ENCODE measurements at places on chromosomes 5 and 9.

DNA sequence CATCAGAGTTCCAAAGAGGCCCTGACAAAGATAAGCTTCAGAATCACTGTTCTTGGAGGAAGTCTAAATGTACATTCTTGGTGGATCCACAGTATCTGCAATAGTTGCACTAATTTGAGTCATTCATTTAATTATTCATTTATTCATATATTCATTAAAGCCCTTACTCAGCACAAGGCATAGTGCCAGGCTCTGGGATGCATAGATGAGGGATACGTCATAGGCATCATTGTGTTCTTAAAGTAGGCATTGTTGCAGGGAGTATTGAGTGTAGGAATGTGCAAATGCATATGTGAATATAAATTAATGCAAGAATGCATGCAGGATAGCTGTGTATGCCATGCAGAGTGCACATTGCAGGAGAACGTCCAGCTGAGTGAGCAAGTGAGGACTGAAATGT is 100.7 kb downstream of the DRD1 start:
- DNase-seq = no peak

GRCh38 chr5:120630550-120630949 is 166.4 kb downstream of the PRR16 start:
- DNase-seq = no peak

DNA sequence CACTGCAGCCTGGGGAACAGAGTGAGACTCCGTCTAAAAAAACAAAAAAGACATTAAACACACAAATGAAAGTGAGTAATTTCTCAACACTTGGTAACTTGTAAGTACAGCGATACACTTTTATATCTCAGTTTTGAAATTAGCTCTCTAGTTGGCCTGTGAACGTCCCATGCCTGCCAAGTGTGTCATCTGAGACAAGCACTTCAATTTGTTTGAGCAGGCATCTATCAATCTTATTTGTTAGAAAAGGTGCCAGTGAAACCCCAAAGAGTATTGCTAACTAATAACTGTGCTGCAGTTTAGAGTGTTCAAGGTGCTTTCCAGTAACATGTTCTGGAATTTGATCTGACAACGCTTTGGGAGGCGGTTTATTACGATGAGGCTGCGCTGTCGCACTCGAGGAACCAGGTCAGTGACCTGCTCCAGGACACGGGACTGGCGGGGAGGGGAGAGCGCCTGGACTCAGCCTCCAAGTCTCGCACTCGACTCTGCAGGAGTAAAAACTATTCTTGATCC is 1.1 kb upstream of the SPIN1 start:
- no peak for DNase-seq

DNA sequence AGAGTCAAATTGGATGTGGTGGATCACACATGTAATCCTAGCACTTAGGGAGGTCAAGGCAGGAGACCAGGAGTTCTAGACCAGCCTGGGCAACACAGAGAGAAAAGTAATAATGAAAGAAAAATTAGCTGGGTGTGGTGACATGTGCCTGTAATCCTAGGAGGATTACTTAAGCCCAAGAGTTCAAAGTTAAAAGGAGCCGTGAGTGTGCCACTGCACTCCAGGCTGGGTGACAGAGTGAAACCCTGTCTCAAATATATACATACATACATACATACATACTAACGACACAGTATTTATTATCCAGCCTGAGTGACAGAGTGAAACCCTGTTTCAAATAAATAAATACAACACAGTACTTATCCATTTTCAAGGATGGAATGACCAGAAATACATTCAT is 180.3 kb downstream of the BNC2 start:
- no peak for DNase-seq

DNA sequence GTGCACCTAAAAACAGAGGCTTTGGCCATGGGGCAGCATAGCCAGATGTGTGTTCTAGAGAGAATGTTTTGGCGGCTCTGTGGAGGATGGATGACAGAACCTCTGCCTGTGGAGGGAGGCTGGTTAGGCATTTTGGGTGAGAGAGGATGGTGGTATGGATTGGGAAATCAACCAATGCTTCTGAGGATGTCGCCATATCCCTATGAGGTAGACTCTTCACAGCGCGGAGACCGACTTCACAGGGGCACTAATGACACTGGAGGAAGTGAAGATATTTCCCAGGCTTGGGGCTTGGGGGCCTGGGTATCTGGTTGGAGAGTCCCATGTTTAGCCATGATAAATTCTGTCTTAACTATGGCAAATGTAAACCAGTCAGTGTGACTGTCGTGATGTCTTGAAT is 140.6 kb upstream of the KLF4 start:
- no peak for DNase-seq

DNA sequence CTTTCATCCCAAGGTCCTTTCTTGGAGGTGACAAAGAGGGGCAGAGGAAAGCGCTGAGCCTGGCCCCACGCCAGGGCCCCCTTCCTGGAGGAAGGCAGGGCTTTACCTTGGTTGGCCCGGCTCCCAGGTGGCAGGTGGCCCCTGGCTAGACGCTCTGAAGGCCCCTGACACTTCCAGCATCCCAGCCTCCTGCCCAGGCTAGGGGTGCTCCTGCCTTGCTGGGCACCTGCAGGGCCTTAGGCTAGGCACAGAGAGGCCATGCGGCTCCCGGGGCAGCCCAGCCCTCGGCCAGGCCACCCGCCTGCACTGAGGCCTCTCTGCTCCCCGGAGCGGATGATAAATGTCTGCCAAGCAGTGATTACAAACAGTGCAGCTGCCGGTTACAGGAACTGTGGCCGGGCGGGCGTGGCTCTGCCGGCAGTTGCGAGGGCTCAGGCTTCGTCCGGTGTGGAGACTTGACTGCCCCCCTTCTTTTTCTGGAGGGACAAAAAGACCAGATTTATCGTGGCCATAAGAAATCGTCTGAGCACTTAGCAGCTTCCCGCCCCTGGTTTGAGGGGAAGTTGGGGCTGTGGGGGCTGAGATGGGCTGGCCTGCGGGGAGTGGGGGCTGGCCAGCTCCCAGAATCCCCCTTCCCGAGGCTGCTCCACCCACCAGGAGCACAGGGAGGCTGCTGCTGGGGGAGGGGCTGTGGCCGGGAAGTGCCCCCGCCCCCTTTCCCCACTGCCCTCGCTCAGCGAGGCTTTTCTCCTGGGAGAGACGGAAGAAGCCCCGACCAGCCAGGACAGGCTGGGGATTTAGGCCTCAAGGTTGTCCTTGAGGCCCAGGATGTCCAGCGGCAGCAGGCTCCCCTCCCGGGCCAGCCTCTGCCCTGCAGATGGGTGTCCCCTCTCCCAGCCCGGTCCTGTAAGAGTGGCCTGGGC is 31.6 kb upstream of the UBAC1 start:
- no peak for DNase-seq

- no peak for DNase-seq
Measured at GRCh38 chr5:102596951-102597350, 98.2 kb upstream of the SLCO6A1 start.

- DNase-seq = no peak
Measured at GRCh38 chr9:135123773-135124134, 36.3 kb downstream of the OLFM1 start.

- DNase-seq = no peak
Measured at GRCh38 chr9:17402309-17402708, 176.6 kb upstream of the SH3GL2 start.

DNA sequence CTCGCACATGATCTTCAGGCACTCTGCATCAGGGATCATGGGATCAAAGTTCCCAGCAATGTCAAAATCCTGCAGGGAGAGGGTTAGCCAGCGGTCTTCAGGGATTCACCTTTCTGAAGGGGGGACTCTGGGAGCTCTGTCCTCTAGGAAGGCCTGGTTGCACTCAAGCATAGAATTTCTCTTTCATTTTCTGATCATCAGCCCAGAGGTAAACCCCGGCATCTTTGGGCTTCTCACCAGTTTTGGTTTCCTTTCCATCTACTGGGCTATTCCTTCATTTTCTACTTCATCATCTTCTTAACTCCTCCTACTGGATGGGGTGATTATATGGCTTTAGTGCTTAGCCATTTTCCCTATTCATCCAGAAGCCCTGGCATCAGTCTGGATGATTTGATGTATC is 4.6 kb upstream of the DND1 start:
- no peak for DNase-seq

All from stimulated activated CD8-positive, alpha-beta memory T cell treated with anti-CD3 and anti-CD28 coated beads, Interleukin-15, amount 100 ng/mL, for 4 hours (primary cell).